ENCODE measurements at places on chromosomes 11 and 22. TPM values are rescaled to one million over a fixed set of nuclear protein-coding genes. Genes with fewer than 3 reads are reported as not detected.

GRCh38 chr11:117829369-117829725 is 4.8 kb upstream of the FXYD2 start:
- no peak for DNase-seq

- no peak for DNase-seq
Observed at GRCh38 chr11:64722141-64723065, 594 bp downstream of the NRXN2 start.

- no peak for DNase-seq
Observed at GRCh38 chr22:24950272-24950902, 2.1 kb upstream of the KIAA1671 start.

- DNase-seq, result no peak
Observed at GRCh38 chr11:31815711-31816467, 4.8 kb upstream of the PAX6 start.

DNA sequence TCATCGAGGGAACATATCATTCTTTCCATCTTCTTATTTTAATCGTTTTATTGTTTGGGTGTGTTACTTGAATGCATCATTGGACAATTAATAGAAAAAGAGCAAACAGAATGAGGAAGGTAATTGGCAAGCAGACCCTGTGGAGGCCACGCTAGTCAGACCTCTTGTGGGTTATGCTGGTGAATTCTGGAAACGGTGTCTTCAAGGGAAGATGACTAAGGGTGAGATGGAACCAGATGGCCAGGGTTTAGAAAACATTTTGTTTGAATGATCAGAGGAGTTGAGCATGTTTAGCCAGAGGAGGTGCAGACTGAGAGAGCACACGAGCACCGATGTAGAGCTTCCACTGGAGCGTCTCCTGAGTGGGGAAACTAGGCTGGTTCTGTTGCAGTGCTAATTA is 8.5 kb downstream of the ST14 start:
- no peak for DNase-seq

GRCh38 chr11:75380716-75381420 is 18.4 kb upstream of the RPS3 start:
- no peak for DNase-seq

DNA sequence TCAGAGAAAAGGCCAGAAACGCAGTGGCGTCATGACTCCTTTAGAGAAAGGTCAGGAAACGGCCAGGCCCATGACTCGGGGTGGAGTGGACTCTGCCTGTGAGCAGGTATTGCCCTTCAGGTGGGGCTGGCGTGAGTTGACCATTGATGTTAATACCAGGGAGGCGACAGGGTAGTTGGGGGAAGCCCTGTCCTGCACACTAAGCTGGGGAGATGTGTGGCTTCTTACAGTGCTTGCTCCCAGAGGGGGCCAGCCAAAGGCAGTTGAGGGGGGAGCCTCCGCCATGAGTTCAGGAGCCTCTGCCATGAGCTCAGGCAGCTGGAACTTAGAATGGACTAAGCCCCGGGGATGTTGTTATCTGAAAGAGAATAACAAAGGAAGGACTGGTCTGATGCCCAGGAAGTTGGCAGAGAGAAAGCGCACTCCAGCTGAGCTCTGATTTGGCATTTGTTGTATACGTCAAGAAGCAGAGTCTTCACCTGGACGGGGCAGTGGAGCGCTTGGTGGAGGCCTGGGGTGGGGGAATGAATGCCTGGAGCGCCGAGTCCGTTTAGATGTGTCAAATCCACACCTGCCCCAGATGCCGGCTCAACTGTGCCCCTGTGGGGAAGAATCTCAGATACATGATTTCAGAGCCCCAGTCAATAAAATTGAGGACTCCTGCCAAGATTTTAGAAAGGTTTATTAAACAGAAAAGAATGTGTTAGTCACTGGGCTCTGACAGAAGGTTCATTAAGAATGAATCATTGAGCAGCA is 222.5 kb downstream of the TBC1D22A start:
- no peak for DNase-seq

- DNase-seq, result no peak
Observed at GRCh38 chr11:67278135-67278938, 10.8 kb upstream of the ANKRD13D start.

DNA sequence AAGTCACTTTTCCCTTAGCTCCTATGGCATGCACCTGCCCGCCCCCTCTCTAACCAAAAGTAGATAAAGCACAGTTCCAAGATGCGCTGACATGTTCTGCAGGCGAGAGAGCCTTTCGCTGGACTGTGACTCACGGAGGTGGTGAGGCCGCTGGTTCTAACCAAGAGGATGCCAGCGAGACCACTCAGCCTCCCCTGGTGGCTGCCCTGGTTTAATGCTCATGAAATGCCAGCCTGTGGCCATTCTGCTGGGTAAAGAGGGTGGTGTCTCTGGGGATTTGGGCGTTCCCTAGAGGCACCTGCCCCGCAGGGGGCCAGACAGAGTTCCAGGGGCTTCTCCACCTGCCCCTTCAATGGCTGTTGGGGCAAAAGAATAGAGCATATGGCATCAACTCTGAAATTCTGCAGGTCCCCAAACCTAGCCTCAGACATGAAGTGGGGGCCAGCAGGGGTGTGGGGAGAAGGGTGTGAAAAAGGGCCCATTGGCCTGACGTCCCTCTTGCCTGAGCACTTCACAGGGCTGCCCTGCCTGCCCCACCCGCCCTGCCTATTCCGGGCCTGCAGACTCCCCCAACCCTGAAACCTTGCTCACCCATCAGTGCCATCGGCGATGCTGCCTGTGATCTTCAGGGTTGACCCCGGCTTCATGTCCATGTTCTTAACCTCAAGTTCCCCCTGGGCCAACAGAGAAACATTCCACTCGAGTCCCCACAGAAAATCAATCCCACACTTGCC is 8.5 kb downstream of the LGALS2 start:
- no peak for DNase-seq

The OR52B2 gene
- not detected for total RNA-seq

The CATSPER1 gene
- total RNA-seq, result 0.78 TPM

The DDI1 gene
- total RNA-seq, result not detected

The MYO7A gene
- 0.30 TPM for total RNA-seq

The SLC43A1 gene
- total RNA-seq, result 27.6 TPM

Data from activated T-helper 2 cell treated with anti-CD3 and anti-CD28 coated beads, Interferon-gamma antibody, Interleukin-2, Interleukin-4, amounts not matched to agents 10 μg/mL and 5 μg/mL and 100 μg/mL, durations not matched to agents 14 hours and 24 hours and 36 hours (primary cell).